ENCODE measurements at places on chromosomes 13 and 19.

DNA sequence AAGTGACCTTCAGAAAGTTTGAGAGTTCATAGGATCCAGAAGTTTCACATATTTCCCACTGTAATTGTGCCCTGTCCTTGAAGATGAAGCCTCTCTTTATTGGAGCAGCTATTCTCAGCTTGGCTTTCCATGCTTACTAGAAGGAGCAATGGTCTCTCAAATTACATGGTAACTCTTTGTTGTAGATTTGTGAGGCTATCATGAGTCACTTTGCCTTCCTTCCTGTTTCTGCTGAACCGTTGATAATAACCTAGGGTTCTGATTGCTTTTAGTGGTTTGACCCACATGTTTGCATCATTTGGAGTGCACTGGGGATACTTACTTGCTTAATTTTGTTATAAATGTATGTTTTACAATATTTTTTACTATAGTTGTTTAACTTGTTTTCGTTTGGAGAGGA is 772.9 kb upstream of the SLITRK6 start:
- DNase-seq: no peak

- DNase-seq: no peak
These were observed 9.2 kb upstream of the MEX3D start for GRCh38 chr19:1577090-1577928.

DNA sequence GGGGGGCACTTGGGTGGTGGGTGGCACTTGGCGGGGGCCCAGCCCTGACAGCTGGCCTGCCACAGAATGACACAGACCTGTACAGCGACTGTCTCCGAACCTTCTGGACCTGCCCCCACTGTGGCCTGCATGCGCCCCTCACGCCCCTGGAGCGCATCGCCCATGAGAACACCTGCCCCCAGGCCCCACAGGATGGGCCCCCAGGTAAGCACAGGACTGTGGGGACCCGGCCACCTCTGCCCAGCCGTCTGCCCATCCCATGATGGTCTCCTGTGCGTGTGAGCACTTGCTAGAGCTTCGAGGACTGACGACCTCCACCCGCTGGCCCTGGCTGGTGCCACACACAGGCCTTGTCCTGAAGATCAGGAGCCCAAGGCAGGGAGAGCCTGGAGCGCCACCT is 32.0 kb downstream of the DHX34 start:
- DNase-seq: no peak

- DNase-seq: no peak
These were observed 233.5 kb downstream of the EFNB2 start for GRCh38 chr13:106302011-106302410.

- no peak for DNase-seq
These were observed at the start of gene ADAMTSL5 for GRCh38 chr19:1512671-1513498. Gene ADAMTSL5 (minus strand): TSS chr19:1513019. CDS start chr19:1510943, 2,076 bp downstream.

GRCh38 chr19:17946965-17947784 is 14.4 kb downstream of the CCDC124 start:
- DNase-seq: no peak

- peak; percentile 67 for DNase-seq
These were observed at the start of gene NAT14 for GRCh38 chr19:55484593-55485438. Gene NAT14 (plus strand): TSS chr19:55485188. CDS start chr19:55485709, 521 bp downstream.

DNA sequence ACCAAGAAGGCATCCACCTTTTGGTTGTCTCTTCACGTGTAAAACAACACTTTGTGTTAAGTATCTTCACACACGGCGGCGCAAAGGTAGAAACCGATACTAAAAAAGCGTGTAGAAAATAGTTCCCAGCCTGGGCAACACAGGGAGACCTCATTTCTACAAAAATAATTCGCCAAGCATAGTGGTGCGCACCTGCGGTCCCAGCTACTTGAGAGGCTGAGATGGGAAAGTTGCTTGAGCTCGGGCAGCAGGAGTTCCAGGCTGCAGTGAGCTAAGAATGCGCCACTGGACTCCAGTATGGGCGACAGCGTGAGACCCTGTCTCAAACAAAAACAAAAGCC is 573 bp upstream of the ERCC5 start:
- no peak for DNase-seq

DNA sequence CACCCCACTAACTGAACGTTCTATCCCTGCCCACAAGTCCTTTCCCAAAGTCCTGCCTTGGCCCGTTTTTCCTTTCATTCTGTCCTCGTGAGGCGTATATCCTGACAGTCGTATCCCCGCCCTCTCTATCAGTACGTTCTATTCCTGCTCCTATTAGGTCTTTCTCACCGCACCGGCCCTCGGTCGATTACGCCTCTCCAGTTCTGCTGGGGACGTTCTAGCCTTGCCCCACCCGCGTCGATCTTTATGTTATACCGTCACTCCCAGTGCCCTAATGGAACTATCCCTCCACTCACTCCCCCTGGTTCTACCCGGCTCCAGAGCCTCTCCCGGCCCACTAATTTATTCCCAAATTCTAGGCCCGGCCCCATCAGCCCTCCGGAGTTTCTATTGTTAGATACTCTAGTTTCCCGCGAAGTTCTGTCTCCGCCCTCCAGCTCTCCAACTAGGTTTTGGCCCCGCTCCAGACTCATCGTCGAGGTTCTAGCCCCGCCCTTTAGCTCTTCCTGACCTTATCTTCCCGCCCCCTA is 2.0 kb downstream of the PLAUR start:
- no peak for DNase-seq

GRCh38 chr19:18292810-18293641 is 11.6 kb upstream of the JUND start:
- peak; percentile 85 for DNase-seq

DNA sequence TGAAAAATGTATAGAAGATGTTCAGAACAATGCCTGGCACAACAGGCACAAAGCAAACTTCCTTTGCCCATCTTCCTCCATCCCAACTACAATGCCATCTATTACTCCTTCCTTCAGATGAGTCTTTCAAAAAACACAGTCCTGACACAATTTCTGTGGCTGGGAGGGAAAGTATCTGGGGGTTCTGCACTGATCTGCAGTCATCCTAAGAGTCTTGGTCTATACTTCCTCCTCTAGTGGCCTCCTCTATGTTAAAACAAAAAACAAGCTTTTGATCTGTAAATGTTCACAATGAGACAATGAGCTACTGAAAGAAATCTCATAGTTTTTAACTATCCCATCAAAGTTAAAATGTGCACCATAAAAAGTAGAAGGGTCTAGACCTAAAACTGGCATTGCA is 44.8 kb downstream of the USP12 start:
- no peak for DNase-seq

- no peak for DNase-seq
These were observed 2.6 kb upstream of the DHRS12 start for GRCh38 chr13:51806566-51806965.

GRCh38 chr19:4298810-4299550 is 3.2 kb downstream of the TMIGD2 start:
- DNase-seq: no peak

DNA sequence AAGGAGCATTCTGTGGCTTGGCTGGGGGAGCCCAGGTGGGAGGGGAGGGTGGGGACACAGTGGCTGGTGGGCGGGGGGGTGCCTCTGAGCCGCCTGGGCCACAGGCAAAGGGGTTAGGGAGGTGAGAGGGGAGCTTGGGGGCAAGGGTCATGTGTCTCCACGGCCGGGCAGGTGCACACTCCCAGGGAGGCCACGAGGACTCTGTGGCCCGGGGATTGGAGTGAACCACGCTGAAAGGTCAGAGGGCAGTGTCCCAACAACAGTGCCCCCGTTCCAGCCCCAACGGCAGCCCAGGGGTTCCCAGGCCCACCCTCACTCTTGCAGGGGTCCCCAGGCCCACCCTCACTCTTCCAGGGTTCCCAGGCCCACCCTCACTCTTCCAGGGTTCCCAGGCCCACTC is 9.6 kb downstream of the C2CD4C start:
- DNase-seq: no peak

DNA sequence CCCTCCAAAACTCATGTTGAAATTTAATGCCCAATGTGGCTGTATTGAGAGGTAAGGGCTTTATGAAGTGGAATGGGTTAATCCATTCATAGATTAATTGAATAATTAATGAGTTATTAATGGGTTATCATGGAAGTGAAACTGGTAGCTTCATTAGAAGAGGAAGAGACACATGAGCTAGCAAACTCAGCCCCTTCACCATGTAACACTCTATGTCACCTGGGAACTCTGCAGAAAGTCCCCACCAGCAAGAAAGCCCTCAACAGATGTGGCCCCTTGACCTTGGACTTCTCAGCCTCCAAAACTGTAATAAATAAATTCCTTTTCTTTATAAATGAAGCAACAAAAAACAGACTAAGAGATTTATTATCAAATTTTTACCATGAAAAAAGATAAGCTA is 223.5 kb downstream of the KLF12 start:
- DNase-seq: no peak

DNA sequence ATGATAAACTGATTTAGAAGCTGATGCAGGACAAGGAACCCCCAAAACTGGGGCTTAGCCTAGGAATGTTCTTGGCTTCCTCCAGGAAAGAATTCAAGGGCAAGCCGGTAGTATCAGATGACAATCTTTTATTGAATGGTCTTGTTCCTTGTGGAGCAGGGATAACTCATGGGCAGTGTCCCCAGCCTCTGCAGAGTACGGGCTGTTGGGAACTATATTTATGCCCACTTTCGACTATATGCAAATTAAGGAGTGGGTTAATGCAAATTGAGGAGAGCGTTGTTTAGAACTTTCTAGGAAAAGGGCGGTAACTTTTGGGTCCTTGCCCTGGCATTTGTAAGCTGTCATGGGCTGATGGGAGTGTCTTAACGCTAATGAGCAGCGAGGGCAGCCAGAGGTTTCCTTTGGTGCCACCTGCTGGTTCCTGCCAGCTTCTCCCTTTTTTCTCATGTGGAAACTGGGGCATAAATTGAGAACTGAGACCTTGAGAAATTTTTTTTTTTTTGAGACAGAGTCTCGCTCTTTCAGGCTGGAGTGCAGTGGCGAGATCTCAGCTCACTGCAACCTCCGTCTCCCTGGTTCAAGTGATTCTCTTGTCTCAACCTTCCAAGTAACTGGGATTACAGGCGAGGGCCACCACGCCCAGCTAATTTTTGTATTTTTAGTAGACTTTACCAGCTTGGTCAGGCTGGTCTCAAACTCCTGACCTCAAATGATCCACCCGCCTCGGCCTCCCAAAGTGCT is 79.4 kb upstream of the ABCC4 start:
- peak; percentile 4 for DNase-seq

GRCh38 chr19:41098762-41099161 is 10.5 kb downstream of the CYP2A13 start:
- DNase-seq: no peak

DNA sequence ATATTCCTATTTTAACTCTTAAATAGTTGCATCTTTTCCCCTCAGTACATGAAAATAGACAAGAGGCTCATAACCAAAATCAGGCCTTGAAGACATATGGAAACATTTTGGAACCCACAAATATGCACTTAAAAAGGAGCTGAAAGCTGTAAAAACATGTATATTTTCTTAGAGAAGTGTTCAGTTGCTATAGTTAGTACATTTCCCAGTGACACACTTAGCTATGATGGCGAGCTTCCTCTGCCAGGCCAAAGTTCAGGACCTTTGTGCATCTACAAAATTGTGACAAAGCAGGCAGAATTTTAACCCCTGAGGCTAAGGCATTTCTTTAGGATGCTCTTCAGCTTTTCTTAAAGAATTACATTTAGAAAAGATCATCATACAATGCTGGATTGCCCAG is 54.5 kb downstream of the RCBTB2 start:
- DNase-seq: no peak

- DNase-seq: no peak
These were observed 34.9 kb upstream of the DCLK1 start for GRCh38 chr13:36166046-36166445.

GRCh38 chr13:54210397-54211049 is 1181.9 kb downstream of the OLFM4 start:
- no peak for DNase-seq

DNA sequence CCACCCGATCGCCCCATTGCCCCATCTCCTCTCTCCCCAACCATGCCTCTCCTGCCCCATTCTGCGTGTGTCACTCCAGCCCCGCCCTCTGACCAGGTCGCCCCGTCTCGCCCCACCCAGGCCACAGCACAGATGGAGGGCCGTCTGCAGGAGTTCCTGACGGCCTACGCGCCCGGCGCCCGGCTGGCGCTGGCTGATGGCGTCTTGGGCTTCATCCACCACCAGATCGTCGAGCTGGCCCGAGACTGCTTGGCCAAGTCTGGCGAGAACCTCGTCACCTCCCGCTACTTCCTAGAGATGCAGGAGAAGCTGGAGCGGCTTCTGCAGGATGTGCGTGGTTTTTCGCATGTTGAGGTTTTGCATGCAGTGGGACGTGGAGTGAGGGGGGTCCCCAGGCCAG is 26.2 kb downstream of the MAST3 start:
- DNase-seq: no peak

GRCh38 chr13:78033509-78033908 is 114.9 kb upstream of the EDNRB start:
- DNase-seq: no peak

DNA sequence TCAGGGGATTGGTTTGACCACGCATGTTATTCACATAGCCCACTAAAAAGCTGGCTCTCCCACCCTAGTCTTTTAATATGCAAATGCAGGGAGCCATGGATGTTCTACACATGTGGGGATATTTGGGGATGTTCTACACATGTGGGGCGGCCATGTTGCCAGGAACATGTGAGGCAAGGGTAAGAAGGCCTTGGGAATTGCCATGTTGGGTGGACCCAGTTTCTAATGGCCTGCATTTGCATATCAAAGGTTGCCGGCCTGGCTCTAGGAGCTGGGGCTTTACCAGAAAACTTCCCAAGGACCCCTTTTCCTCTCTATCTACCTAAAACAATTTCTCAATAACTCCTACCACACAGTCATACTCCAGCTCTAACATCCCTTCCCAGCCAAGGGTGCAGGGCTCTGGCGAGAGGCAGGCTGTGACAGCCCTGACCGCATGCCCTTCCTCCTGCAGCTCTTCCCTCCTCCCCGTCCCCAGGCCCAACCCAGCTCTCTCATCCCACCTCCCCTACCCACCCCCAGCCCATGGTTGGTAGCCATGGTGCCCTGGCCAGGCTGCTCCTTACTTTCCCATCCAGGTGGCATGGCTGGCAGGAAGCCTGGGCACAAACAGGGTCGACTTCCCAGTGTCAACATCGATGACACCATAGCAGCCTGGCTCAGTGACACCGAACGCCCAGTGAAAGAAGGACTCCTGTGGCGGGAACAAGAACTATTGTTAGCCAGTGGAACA is 11.0 kb downstream of the PEPD start:
- DNase-seq: no peak
